Colonic mucosa (tissue), 4 donors: ENCODE measurements at places on chromosomes 5 and 9.

- no peak for DNase-seq
Measured at GRCh38 chr9:7592321-7593316, 207.0 kb downstream of the DMAC1 start.

GRCh38 chr5:181243564-181244343, at the start of gene RACK1:
TSS of gene RACK1 (minus strand) at chr5:181243906. CDS start at chr5:181243800, 106 bp downstream.
- peak; percentile 90 for DNase-seq

DNA sequence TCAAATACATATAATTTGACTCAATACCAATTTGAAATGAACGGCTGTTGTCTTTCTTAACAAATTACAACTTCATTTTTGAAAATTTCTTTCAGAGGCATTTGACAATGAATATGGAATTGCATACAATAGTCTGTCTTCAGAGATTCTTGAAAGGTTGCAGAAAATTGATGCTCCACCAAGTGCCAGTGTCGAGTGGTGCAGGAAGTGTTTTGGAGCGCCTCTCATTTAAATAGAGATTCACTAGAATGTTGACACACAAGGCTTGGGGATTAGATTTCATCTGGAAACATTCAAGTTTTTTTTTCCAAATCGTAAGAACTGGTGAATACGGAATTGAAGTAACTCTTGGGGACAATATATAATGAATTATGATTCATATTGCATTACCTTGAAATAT, 8.1 kb downstream of the RPS6 start:
- DNase-seq: no peak

GRCh38 chr5:93186076-93186682, 394.8 kb downstream of the NR2F1-AS1 start:
- no peak for DNase-seq

DNA sequence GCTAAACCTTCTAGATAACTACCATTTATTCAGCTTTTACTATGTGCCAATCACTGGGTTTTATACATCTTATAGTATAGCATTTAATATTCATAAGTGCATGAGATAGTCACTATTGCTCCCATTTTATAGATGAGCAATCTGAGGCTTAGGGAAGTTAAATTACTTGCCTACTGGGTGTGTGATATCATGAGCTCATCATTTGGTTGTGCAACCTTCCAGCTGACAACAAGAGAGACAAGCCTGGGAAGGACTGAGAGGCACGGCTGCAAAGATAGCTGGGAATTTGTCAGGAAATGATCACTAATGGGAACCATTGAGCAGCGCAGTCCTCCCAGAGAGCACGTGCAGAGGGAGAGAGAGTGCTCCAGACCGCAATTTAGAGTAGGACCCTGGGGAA, 481.6 kb upstream of the KIF2A start:
- DNase-seq: no peak

DNA sequence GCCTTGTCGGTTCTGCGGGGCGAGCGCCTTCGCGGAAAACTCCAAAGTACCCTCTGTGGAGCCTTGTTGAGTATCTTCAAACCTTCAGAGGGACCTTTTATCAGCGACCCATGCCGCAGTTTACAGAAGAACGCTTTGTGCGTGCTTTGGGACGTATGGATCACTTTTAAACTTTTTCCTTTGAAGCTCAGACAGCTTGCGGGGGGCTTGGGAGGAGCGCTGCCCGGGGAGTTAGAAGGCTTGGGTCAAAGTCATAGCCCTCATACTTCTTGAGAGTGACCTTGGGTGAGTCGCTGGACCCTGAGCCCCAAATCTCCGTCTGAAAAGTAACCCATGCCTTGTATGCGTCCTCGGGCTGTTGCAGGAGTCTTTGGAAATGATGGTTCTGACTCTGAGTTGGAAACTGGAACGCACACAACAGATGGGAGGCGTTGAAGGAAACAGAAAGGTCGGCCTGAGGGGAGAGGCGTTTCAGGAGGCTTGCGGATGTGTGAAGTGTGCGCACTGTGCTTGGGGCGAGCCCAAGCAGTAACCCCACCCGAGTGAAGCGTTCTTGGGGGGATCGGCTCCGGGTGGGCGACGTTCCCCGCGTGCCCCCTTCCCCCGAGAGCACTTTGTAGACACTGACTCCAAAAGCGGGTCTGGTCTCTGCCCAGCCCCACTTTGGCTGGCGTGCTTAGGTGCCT, 661 bp upstream of the SLC25A51 start:
- DNase-seq: peak; percentile 34

DNA sequence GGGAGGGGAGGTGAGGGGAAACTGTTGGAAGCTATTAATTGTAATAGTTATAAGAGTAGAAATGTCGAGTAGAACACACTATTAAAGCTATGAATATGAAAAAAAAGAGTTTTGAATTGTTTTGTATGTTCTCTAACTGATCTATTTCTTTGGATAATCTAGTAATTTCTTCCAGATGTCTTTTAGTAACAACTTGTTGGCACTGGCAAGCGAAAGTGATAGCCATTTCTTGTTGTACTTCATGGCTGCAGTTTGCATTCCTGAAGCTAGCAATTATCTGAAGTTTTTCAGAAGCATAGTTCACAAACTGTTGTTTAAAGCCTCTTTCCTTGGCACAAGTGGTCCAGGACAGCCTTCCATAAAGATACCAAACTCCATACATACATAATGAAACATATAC, 49.4 kb upstream of the SPATA31C2 start:
- DNase-seq: no peak

GRCh38 chr9:133058550-133059320, 3.0 kb upstream of the CEL start:
- no peak for DNase-seq

GRCh38 chr9:118330191-118330986, 626.2 kb downstream of the TLR4 start:
- no peak for DNase-seq

- DNase-seq: no peak
Measured at GRCh38 chr9:99051406-99051805, 53.5 kb upstream of the TGFBR1 start.

GRCh38 chr9:107875571-107875980, 386.0 kb upstream of the KLF4 start:
- no peak for DNase-seq

GRCh38 chr9:121654499-121655140, 3.2 kb downstream of the DAB2IP start:
- peak; percentile 52 for DNase-seq

GRCh38 chr5:112614986-112615385, 122.7 kb upstream of the APC start:
- no peak for DNase-seq

DNA sequence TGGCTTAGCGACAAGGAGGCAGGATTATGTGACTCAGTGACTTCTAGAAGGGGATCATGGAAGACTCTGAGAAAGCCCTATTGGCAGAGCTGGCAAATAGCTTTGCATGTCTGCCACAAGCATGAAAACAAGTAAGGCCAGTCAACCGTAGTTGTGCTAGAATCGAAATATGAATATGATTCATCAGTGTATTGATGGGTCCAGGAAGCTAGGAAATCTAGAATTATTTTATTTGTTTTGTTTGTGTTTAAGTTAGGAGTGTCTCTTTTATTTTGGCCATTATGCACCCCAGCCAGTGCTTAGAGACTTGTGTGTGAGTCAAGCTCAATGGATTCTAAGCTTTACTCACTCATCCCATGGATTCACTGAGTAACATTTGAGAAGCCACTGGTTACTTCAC, 3.8 kb upstream of the ITGA2 start:
- DNase-seq: no peak

- peak; percentile 38 for DNase-seq
Measured at GRCh38 chr9:4117835-4118610, 181.8 kb downstream of the GLIS3 start.

- DNase-seq: no peak
Measured at GRCh38 chr5:115272297-115272958, 9.8 kb upstream of the PGGT1B start.

- no peak for DNase-seq
Measured at GRCh38 chr5:119570910-119571309, 58.4 kb upstream of the FAM170A start.

DNA sequence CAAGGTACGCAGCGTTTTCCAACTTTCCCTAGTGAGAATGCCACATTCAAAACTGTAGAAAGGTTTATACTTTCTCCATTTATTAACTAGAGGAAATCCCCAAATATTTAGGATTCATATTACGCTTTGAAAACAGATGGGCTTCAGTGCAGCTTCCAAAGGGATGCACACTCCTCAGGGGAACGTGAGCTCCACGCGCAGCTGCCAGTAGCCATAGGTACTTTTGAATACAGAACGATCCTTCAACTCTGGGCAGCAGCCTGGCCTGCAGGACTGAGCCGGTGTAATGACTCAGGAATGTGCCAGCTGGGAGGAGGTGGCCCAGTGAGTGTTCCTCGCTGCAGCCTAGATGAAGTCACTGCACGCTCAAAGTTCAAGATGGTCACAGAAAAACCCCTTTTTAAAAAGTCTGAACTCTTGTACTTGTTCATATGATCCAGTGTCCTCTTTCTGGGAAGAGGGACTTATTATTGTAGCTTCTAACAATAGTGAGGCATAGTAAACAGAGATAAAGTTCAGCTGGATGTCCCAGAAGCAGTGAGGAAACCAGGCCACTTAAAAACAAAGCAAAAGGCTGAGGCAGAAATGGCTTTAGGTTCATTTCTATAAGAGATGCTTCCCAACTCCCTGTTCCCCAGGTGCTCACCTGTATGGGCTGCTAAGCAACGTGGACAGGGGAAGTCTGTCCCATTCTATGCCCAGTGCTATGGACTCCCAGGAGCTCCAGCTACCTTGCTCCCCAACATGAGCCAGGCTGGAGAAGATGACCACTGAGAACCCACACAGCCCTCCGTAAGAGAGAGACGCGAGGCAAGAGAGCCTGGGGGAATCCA, 130.0 kb downstream of the LHFPL2 start:
- no peak for DNase-seq

DNA sequence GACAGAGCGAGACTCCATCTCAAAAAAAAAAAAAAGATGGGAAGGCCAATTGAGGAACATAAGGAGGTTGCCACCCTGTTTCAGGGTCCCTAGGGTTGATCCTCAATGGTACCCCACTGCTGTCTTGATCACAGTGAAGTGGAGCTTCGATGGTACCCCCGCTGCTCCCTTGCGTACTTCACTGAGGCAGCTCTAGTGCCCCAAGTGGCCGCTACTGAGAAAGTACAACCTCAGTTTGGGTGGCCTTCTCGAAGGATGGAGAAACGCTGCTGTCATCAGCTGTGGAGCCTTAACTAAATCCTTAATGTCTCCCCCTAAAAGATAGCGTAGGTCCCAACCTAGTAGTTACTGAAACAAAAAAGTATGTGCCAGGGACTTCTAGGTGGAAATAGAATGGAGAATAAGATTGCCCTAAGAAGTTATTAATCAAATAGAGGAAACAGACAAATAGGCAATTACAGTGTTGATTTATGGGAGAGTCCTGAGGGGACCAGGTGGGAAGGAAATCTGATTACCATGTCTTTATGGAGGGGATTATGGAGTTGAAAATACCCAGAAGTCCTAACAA, 6.3 kb downstream of the TESK1 start:
- DNase-seq: no peak

GRCh38 chr5:8842971-8843551, 702.8 kb downstream of the SEMA5A start:
- no peak for DNase-seq

DNA sequence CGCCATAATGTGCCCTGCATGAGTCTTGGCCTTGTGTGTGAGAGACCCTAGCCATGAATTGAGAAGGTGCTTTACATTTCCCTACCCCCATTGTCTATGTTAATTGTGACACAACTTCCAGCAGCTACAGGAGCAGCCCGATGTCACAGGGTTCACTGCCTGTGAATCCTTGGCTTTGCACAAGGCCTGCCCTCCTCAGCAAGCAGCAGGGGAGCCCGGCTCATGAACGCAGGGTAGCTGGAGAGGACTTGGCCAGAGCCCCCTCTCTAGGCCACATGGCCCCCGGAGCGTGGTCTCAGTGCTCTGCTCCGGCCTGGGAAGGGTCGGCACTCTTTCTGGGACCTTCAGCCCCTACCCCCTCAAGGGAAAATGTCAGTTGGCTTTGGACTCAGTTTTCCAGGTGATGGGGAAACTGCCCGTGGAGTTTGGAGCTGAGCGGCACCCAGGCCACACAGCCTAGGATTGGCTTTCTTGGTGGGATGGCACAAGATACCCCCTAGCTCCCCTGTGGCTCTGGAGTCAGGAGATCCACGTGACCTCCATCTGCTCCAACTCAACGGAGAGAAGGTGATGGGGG, 160.8 kb downstream of the DAB2IP start:
- no peak for DNase-seq

DNA sequence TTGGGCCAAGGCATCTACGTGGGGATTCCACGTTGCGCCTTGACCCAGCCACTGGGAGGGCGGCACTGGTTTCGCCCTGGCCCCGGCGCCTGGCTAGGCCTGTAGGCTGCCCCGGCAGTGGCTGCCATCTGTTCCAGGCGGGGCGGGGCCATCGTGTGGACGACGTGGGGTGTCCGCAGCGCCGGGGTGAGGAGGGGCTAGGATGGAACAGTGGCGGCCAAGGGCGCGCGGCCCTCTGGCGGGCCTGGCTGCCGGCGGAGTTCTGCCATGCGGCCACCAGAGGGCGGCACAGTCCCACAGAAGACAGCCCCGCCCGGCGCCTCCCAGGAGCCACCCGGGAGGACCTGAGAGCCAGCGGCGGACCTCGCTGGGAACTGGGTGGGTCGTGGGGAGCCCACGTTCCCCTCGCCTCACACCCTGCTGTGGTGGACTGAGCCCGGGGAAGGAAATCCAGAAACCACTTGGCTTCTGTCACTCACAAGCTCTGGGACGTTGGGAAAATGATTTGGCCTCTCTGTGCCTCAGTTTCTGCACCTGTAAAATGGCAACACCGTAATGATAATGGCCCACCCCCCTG, 22.6 kb upstream of the RAPGEF1 start:
- DNase-seq: peak; percentile 62

DNA sequence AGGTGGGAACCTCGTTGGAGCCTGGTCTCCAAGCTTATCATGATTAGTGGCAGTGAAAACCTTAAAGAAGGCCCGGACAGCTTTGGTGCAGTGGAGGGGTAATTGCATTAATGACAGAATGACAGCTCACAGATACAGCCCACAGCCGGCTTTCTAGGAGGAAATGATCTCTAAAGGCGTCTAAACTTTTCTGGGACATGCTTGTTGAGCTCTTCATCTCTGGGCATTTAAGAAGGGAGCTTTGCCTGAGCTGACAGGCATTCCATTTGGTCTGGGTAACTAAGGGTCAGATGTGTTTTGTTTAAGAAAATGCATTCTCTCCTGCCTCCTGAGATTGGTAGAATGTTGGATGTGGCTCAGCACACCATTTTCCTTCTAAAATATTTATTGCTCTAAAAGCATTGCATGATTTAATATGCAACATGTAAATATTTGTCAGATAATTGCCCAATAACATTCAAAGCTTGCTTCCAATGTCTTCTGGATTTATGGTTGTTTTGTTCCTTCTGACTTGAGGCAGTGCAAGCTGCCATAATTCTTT, 4.0 kb downstream of the ANKRD33B start:
- no peak for DNase-seq

DNA sequence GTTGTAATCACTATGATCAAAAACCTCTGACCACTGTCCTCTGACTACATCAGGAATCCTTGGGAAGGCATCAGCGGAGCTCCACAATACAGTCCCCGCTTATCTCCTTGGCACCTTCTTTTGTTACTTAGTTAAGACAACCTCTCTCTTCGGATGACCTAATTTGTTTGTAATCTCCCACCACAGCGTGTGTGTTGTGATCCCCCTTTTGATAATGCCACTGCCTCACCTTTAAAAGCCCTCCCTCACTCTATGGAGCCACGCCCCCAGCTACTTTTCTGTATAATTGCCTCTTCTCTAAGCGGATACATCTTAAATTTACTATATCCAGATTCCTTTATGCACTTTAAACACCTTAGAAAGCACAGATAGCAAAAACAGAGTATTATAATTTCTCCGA, 35.9 kb downstream of the OR2Y1 start:
- DNase-seq: no peak
